ENCODE measurements at places on chromosomes 7 and 10.

DNA sequence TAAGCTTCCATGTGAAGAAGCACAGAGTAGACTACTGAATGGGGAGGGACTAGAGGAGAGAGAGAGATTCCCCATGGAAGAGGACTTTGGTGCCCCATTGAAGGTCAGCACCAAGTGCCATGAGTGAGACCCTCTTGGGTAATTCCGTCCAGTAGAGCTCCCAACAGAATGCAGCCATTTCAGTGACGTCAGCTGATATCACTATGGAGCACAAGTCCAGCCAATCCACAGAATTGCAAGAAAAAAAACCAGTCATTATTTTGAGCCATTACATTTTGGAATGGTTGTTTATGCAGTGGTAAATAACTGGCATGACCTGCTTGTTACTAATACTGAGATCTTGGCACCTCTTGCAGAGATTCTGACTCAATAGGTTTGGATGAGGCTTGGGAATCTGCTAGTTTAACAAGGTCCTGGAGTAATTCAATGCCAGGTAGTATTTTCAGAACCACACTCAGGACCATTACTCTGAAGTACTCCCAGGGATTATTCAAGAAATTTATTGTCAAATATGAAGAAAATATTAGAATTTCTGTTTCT is 52.6 kb upstream of the SP8 start:
- no peak for DNase-seq

- DNase-seq = no peak
These were observed 1.9 kb downstream of the VWDE start for GRCh38 chr7:12401538-12402364.

GRCh38 chr7:151595702-151596350 is 76.1 kb upstream of the RHEB start:
- DNase-seq = no peak

GRCh38 chr7:100051611-100052010 is 2.0 kb downstream of the ZSCAN21 start:
- no peak for DNase-seq

DNA sequence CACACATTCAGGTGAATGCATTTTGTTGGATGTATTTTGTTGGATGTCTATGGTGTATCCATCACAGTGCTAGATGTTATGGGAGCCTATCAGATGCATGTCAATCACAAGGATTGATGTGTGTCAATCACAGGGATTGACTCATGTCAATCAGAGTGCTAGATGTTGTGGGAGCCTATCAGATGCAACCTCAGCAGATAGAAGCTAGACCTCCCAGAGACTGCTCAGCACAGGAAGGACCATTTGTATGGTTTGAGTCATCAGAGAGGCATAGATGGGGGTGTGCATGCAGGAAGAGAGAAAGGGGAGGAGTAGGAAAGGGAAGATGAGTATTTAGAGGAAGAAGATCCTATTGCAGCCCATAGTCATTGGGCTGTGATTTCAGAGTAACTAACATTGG is 48.3 kb upstream of the PITRM1 start:
- no peak for DNase-seq

- no peak for DNase-seq
These were observed 11.5 kb downstream of the STEAP2 start for GRCh38 chr7:90222811-90223725.

DNA sequence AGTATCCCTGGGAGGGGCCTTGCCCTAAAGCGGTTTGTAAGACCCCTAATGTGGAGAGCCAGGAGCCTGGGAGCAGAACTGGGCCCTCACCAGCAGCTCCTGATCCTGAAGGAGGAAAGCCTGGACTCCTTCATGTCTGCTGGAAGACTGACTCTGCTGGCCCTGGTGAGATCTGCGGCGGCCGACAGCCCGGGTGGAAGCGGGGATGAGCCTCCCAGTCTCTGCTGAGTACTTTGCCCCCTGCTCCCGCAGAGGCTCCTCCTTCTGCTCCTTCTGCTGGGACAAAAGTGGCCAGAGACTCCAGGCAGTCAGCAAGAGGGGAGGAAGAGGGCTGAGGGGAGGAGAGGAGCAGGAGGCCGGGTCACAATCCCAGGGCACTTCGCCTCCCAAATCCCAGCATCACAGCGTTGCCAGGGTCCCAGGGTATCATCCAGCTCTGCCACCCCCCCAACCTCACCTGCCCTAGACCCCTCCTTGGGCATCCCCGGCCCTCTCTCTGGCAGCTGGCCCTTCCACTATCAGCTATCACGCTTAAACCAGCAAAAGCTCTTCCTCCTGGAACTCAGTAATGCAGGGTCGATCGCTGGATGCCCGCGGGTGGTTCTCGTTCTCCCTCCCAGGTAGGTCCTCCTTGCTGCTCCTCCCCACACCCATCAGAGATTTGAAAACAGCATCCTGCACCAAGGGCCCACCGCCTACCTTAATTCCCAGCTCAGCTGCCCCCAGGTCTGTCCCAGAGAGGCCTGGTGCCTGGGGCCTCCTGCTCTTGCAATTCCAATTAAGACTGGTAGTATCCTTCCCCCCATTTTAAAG is 7.9 kb downstream of the TBATA start:
- DNase-seq = no peak

GRCh38 chr7:80588591-80588990 is 49.9 kb upstream of the CD36 start:
- no peak for DNase-seq

GRCh38 chr7:94580601-94581000 is 71.0 kb downstream of the CASD1 start:
- no peak for DNase-seq

DNA sequence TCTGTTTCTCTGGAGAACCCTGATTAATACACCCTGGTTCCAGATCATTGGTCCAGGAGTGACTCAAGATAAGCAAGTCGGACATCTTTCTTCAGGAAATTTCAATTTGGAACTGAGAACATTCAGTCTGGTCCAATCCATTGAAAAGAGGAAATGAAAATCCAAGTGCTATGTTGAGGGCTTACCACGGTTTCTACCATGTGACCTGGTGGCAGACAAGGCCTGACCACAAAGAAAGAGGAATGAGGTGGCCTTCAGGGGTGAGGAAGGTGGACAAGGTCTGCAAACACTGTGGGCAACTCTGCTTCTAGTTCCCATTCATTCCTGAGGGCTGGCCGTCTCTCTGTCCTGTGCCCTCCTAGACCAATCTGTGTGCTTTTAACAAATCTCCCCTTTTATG is 149.2 kb upstream of the GHITM start:
- no peak for DNase-seq

- no peak for DNase-seq
These were observed 220.5 kb downstream of the CDK14 start for GRCh38 chr7:90816511-90817142.

DNA sequence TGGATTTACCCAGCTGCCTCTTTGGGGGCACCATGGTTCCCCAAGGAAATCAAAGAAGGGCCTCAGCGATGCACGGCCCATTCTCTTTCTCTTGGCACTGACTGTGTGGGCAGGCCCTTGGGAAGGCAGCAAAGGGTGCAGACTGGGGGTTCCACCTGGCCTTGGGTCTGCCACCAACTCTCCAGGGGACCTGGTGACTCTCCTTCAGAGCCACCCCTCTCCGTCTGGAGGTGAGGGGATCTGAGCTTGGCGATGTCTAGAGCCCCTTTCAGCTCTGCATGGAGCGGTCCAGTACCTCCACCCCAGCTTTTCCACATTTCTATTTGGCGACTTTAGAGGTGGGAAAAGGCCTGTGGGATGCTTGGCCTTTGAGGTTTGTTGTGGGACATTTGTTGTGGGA is 69.1 kb downstream of the C10orf120 start:
- DNase-seq = no peak

- DNase-seq = no peak
These were observed 61.2 kb downstream of the OAT start for GRCh38 chr10:124357561-124357885.

- DNase-seq = no peak
These were observed 128.6 kb upstream of the SVIL start for GRCh38 chr10:29763396-29763795.

GRCh38 chr7:123709525-123709924 is 39.3 kb downstream of the WASL start:
- no peak for DNase-seq

- DNase-seq = no peak
These were observed 185.8 kb downstream of the SNX10 start for GRCh38 chr7:26477381-26477990.

- no peak for DNase-seq
These were observed 22.8 kb downstream of the PWWP2B start for GRCh38 chr10:132419538-132420468.

- DNase-seq = no peak
These were observed 175.8 kb downstream of the PKD1L1 start for GRCh38 chr7:47772492-47772891.

DNA sequence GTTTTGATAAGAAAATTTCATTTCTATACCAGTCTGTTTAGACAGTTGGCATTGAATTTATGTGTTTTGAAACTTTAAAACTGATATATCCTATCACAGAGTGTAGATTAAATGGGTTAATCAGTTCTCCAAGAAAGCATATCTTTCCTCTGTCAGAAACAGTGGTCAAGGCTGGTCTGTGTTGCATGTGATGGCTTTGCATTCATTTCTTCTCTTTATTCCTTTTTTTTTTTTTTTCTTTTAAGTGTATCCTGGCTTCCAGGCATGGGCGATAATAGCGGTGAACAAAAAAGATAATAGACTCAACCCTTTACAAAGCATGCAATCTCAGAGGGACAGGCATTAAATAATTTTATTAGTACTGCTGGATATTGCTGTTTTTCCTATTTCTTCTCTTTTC is 136.6 kb downstream of the LRRC4 start:
- no peak for DNase-seq
